ENCODE measurements at places on chromosomes 11 and 22.
A peak's percentile ranks its signal among the peaks of the same experiment; 100 is the strongest.

DNA sequence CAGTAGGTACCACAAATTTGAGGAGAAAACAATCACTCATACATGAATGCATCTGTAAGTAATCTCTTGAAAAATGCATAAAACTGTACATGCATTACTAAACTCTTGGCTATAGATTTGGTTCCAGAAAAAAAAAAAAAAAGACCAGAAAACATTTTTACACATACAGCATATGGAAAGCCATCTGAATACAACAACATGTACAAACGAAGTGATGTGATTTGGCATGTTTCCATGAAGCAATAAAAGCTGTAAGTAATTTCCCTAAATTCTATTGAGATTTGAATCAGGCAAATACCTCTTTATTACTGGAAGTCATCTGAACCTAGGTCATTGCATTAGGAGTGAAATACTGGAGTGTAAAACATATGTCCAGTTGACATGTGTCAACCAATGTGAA, 31.9 kb upstream of the ZC3H12C start:
- DNase-seq, result no peak

DNA sequence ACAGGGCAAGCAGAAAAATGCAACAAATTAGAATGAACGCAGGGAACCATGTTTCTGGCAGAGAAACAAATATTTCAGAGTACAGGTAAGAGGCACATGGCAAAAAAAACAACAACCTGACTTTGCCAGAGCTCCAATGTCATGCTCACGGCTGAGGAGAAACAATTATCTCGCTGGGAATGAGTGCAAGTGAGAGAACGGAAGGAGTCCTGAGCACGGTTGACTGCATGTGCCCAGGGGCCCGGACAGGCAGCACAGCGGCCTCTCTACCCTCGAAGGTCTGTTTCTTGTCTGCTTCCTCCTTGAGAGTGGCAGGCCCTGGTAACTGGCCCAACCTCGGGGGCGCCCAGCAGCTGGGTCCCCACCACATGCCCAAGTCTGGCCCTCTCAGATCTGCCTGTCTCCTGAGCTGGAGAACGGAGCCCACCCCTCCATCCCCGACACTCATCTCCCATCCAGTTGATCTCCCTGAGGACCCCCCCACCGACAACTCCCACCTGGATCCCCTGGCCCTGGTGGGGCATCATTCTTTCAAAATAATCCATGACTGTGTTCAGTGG, 24.6 kb upstream of the RTN4R start:
- DNase-seq, result no peak

DNA sequence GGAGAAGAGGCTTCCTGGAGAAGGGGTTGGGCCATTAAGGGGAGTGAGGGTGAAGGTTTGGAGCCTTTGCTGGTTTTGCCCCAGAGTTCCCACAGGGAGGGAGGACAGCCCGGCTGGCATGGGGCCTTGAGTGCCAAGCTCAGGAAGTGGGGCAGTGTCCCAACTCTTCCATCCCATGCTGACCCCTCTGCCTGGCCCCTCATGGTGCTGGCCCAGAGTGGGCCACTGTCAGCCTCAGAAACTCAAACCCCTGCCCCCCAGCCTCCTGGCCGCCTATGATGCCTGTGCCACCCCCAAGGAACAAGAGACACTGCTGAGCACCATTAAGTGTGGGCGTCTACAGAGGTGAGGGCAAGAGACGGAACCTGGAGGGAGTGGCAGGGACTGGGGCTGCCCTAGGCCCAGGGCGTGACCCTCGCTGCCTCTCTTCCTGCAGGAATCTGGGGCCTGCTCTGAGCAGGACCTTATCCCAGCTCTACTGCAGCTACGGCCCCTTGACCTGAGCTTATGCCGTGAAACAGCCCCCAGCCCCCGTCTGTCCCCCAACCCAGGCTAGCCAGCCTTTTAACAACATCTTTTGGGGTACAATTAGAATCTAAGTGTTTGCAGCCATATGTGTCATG, 5.4 kb downstream of the MUS81 start:
- DNase-seq, result no peak

- no peak for DNase-seq
These were observed 529.6 kb upstream of the CCDC90B start for GRCh38 chr11:83815736-83816135.

DNA sequence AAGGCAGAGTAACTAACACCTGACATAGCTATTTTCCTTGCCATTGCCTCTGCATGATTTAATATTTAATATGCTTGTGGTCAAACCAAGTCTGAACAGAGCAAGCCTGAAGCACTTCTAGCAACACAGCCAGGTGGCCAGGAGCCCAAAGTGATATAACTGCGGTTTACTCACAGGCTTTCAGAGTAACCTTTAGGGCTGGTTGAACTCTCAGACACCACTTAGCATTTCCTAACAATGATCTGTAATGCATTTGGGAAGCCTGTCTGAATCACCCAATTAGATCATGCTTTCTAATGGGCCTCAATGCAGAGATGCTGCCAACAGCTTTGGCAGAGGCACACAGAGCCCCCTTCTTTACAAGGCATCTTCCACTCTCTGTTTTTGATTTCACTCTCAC, 96.1 kb downstream of the FDX1 start:
- DNase-seq, result no peak

DNA sequence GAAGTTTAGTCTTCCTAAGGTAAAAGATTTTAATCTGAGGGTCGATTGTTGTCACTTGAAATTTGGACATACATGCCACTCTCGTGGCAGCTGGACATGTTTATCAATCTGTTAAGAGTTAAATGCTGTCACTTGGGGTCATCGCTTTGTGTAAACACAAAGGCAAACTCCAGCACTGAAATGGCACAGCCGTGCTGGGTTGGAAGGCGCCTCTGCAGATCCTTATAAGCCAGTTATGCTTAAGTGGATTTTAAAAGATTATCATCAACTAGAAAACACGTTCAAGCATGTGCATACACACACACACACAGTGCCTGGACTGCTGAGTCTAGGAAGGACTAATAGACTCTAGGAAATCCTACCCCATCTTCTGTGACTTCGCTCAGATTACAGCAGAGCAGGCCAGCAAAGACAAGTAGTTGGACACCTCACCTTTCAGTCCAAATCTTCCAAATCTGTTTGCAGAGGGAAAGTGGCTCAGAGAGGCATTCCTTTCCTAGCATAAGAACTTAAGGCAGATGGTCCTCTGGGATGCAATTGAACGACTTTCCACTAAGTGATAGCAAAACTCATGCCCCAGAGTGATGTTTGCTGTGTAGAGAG, 83.7 kb downstream of the CACNG2 start:
- DNase-seq, result no peak

DNA sequence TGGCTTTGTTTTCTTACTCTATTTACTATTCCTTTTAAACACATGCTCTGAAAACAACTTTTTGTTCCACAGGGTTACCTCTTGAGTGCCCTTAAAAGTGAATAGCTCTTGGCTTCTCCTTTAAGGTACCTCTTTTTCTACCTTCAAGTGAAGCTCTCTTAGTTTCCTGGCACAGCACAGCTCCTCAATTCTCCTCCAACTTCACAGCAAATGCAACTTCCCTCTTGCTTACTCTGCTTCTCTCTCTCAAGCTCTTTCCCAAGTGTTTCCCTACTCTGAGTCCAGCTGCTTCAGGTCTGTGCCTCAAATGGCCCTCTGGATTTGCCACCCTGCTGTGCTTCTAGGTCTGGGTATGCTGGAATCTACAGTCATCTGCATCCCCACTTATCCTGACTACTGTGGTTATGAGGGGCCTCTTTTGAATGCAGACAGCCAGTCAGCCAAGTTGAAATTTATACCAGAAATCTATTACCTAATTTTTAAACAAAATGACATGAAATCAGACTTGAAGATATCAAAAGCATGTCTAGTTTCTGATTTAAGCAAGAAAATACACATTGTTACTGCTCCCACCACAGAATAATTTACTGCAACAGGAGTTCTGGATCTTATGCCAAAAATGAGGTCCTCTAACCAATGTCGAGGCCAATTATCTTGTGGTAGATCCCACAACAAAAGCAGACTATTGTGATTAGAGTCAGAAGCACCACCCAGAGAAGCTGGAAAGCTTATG, 371.1 kb downstream of the SOX6 start:
- no peak for DNase-seq

DNA sequence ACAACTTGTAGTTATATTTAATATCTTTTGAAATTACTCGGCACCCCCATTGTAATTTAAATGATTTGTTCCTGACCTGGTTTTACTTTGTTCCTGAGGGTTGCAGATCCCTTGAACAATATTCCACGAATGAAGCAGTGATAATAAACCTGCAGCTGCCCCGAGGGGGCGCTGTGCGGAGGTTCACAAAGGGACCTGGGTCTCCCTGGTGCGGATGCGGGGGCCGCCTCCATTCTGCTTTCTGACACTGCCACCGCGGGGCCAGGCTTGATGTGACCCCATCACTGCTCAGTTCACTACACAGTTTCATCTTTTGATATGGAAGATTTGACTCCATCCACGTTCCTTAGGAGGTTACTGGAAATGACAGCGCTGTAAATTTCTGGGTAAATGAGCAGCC, 62.9 kb upstream of the PRODH start:
- DNase-seq, result no peak

DNA sequence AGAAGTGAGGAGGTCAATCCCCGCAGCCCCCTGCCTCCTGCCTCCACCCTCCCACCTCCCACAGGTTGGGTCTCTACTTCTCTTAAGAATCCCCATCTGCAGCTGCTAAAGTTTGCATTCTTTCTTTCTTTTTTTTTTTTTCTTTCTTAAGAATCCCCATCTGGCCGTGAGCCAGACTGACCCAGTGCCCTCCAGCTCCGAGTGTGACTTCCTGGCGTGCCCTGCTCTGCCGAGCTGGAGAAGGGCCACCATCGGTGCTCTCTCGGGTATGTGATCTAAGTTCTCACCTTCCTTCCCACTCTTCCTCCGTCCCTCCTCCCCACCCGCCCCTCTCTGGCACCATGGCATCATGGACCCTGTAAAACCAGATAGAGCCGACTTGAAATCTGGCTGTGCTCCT, 66.7 kb upstream of the LMO1 start:
- no peak for DNase-seq

GRCh38 chr22:43440556-43440955, 28.7 kb downstream of the MPPED1 start:
- DNase-seq, result no peak

GRCh38 chr11:116414357-116414880, 358.4 kb downstream of the BUD13 start:
- DNase-seq, result no peak

GRCh38 chr11:34331329-34331728, 26.5 kb downstream of the ABTB2 start:
- DNase-seq, result no peak

GRCh38 chr11:35615921-35616900, 2.0 kb upstream of the FJX1 start:
- no peak for DNase-seq

- DNase-seq, result no peak
These were observed 12.8 kb upstream of the MOB2 start for GRCh38 chr11:1499261-1499890.

DNA sequence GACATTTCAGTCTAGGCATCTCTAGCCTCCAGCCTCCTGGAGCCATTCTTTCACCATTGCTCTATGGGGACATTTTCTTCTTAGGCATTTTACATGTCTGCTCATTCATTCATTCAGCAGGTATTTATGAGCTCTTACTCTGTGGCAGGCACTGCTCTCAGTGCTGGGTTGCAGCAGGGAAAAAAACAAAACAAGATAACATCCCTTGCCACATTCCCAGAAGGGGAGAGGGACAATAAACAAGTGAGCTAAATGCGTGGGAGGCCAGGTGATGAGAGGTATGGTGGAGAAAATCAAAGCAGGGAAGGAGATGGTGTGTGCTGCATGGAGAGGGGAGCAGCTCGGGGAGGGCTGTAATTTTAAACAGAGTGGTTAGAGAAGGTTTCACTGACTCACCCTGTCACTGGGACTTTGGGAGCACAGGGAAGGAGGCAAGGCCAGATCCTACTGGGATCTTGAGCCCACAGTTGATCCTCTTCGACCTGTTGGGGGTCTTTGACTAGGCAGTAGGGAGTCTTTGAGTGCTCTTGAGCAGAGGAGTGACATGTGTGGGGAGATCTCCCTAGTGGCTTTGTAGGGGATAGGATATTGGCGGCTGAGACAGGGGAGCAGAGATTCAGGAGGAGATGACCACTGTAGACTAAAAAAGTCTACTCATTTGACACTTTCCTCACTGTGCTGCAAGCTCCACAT, 17.0 kb downstream of the MICAL2 start:
- DNase-seq, result no peak

DNA sequence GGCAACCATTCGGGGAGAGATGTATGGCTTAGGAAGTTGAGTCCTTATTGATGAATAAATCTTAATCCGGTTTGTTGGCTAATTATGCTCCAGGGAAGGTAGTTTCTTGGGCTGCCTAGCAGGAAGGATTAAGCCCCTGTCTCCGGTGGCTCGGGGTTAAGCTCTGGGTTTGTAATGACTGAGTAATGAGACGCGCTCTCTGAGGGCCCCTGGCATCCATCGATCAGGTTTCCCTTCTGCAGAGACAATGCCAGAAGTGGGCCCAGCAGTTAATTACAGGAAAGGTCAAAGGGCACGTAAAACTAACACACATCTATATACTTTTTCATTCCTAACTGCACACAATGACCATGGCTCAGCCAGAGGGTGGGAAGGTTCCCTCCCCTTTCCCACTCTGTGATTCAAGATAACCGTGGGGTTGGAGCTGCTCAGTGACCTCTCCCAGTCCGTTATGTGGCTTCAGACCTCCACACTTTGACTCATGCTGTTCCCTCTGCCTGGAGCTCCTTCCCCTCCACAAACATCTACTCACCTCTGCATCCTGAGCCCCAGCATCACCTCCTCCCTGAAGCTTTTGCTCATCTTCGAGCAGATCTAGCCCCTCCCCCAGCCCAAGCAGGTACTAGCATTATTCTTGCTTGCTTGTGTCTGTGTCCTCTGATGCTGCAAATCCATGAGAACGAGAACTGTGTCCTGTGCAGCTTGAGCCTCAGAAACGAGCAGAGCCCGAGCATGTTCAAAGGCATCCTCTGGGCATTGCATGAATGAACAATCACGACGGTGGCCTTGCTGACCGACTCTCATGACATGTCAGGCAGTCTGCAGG, 16.6 kb downstream of the SCUBE1 start:
- no peak for DNase-seq

DNA sequence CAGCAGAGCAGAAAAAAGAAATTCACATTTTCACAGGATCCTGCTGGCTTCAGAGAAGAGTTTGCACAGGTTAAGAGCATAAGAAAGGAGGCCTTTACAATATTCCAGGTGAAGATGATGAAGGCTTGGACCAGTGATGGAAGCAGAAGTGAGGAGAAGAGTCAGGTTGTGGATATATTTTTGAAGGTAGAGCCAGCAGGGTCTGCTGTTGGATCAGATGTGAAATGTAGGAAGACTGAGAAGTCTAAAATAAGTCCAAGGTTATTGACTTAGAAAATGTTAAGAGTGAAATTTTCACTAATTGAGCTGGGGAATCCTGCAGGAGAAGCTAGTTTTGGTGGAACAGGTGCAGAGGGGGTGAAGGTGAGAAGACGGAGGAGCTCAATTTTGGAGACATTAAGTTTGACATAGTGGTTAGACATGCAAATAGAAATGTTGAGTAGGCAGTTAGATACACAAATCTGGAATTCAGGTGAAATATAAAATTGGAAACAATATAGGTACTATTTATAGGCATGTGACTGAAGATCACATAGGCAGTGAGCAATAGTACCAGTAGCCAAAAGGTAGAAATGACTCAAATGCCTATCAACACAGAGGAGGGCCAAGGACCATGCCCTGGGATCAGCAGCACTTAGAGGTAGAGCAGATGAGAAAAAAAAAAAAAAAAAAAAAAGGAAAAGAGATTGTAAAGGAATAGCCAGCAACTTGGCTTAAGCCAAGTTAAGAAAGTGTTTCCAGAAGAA, 252.0 kb downstream of the AASDHPPT start:
- DNase-seq, result no peak

- no peak for DNase-seq
These were observed 48.4 kb upstream of the DBX1 start for GRCh38 chr11:20208622-20209111.

GRCh38 chr11:94767701-94768601, at the start of gene AMOTL1:
Gene AMOTL1 (plus strand): TSS chr11:94768356. CDS start chr11:94768512, 156 bp downstream.
- peak; percentile 5 for DNase-seq

GRCh38 chr11:84543367-84544159, 1083.6 kb downstream of the DLG2 start:
- DNase-seq, result no peak

All from activated gamma-delta T cell treated with anti-CD3 and anti-CD28 coated beads, Interleukin-2, amount 50 U/mL, for 16 hours (primary cell).